ENCODE measurements at places on chromosomes 11 and 22. TPM values are rescaled to one million over a fixed set of nuclear protein-coding genes. Genes with fewer than 3 reads are reported as not detected.

DNA sequence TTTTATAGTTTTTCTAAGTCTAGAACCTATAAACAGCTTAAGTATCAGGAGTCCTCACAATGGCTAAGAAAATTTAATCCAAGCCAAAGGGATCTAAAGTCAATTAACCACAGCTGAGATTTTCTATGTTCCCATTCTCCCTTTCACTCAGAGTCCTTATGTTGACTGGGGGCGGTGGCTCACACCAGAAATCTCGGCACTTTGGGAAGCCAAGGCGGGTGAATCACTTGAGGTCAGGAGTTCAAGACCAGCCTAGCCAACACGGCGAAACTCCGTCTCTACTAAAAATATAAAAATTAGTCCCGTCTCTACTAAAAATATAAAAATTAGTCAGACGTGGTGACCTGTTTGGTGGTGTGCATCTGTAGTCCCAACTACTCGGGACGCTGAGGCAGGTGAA, 6.9 kb downstream of the RDX start:
- DNase-seq, result no peak

Gene CASP5
- total RNA-seq, result not detected

Gene SMTN
- total RNA-seq, result 198 TPM

- DNase-seq, result no peak
These were observed 33.0 kb upstream of the PLET1 start for GRCh38 chr11:112293614-112294013.

- DNase-seq, result no peak
These were observed 226.3 kb downstream of the DDX10 start for GRCh38 chr11:108891143-108891542.

DNA sequence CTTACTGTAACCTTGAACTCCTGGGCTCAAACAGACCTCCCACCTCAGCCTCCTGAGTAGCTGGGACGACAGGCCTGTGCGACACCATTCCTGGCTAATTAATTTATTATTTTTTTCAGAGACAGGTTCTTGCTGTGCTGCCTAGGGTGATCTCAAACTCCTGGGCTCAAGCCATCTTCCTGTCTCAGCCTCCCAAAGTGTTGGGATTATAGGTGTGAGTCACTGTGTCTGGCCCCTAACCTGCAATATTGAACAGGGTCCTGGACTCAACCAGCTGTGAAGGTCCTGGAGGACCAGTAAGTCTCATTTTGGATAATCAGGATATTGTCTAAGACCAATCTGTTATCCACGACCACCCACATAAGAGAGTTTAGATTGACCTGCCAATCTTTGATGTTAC, 15.2 kb downstream of the CCDC134 start:
- DNase-seq, result no peak

GRCh38 chr22:44639891-44640617, 62.0 kb upstream of the PRR5 start:
- DNase-seq, result no peak

- no peak for DNase-seq
These were observed 39.5 kb upstream of the BRSK2 start for GRCh38 chr11:1350086-1350725.

Gene RFPL3
- total RNA-seq, result 0.48 TPM

DNA sequence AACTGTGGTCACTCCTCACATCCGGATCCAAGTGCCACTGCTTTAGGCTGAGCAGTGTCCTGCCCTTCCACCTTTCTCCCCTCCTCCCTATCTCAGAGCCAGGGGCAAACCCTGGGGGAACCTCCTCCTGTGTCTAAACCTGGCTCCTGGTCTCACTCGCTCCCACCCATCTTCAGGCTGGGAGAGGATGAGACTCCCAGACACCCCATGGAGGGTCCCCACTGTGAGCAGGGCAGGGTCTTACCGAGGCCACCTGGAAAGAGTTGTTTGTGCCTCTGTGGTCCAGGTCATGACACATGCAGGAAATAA, 93.6 kb downstream of the PDE2A start:
- no peak for DNase-seq

Gene MB
- 1.7 TPM for total RNA-seq

DNA sequence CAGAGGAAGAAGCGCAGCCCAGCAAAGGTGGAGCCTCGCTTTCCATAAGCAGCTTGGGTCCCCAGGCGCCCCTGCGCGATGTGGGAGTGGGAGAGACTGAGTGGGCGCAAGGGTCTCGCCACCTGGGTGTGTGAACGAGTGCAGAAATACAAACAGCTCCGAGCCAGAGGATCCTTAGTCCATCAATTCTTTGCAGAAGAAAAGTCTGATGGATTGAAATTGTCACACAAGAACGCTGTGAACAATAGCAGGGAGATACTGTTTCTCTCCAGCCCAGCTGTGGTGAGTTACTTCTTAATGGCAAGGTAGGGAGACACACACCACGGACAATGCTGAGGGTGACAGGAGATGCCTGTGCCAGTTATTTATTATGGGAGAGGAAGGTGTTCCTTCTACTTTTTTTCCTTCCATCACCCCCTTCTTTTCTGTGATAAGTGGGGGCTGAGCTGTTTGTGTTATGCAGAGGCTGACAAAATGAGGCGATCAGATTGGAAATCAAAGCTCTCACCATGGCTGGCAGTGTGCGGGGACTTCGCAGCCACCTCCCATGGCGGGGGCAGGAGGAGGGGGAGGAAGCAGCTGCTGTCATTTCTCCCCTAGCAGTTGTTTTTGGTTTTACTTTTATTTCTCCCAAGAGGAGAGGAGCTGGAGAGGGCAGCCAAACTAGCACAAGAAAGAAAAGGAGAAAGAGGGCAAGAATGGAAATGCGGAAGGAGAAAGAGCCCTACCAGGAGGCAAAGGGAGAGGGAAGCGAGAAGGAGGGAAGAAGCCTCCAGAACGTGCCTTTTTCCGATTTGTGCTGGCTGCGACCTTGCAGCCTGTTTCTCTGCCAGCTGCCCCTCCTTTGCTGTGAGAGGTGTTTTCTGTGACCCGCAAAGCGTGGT, 755.8 kb downstream of the NTM start:
- peak; percentile 20 for DNase-seq

Gene SLC17A6
- total RNA-seq, result 7.0 TPM

GRCh38 chr11:86722006-86722405, 49.6 kb upstream of the ME3 start:
- DNase-seq, result no peak

DNA sequence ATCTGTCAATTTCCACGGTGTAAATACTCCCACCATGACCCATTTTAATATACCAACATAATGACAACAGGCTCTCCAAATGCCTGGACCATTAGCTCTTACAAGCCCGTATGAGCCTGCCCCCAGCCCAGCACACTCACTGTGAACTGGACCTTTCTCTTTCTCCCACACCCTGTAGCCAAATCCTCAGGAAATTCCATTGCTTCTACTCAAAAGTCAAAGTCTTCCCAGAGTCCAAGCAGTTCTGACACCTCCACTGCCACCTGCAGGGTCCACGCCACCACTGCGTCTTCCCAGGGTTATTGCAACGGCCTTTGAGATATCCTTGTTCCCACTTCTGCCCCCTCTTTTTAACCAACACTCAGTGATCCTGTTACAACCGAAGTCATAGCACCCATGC, 110.1 kb upstream of the ASPHD2 start:
- no peak for DNase-seq

- DNase-seq, result no peak
These were observed 113.1 kb upstream of the ARHGAP42 start for GRCh38 chr11:100573911-100574513.

DNA sequence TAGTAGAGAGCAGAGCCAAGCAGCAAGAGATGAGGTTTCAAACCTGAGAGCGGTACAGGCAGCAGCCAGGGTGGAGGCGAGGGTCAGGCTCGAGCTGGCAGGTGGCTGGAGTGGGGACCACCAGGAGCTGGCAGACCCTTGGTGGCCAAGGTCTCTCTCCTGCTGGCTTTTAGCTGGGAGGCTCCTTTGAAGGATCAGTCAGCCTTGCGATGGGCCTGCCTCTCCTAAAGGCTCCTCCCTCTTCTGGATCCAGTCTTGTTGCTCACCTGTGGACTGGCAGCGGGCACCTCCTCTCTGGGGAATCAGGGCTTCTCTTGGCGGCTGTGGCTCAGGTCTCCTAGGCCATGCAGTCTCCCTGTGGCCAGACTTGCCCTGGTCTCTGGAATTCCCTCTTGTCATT, 24.8 kb downstream of the TPST2 start:
- no peak for DNase-seq

Gene SHISAL1
- total RNA-seq, result 3.9 TPM

GRCh38 chr11:69745201-69745600, 29.9 kb downstream of the FGF4 start:
- DNase-seq, result no peak

Gene OR51B5
- total RNA-seq, result 17.1 TPM

Gene GRAMD1B
- total RNA-seq, result 8.9 TPM

Gene HBB
- 3,180 TPM for total RNA-seq

GRCh38 chr11:45144126-45145082, 2.0 kb upstream of the PRDM11 start:
- DNase-seq, result no peak

Gene TMEM225
- total RNA-seq, result 1.7 TPM

Gene PARVG
- total RNA-seq, result 7.5 TPM

Gene KRTAP5-2
- total RNA-seq, result not detected

- peak; percentile 54 for DNase-seq
These were observed 2.6 kb downstream of the AP1B1 start for GRCh38 chr22:29385748-29386147.

GRCh38 chr11:103147627-103148026, 38.4 kb downstream of the DYNC2H1 start:
- no peak for DNase-seq

DNA sequence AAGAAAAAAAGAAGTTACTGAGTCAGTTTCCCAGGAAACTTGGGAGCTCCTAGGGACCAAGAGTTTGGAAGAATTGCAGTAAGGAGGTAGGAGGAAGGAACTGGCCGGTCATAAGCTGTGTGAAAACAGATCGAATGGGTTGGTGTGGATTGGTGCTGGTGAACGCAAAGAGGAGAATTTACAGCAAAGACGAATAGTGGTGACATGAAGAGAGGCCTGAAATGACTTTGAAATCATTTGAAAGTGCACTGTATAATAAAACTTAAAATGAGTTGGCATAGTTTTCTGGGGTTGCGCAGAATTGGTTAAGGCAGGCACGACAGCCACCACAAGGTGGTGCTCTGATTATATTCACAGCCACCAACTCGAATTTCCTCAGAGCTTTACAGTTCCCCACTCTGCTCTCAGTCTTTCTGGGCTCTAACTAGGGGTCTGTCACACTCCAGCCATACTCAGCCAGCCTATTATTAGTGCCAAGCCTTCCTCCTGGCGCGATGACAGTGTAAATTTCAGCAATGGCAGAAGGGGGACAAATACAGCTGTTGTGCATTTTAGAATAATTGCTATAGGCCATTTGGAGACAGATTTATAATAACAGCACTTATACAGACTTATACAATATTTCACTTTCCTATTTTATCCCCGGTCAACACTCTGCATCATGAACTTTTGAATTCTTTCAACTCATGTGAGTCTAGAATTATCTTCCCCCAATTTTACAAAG, 8.3 kb upstream of the HTR3B start:
- peak; percentile 25 for DNase-seq

- no peak for DNase-seq
These were observed 414.5 kb upstream of the SYN3 start for GRCh38 chr22:33472462-33473344.

Gene IMMP1L
- total RNA-seq, result 67.9 TPM

DNA sequence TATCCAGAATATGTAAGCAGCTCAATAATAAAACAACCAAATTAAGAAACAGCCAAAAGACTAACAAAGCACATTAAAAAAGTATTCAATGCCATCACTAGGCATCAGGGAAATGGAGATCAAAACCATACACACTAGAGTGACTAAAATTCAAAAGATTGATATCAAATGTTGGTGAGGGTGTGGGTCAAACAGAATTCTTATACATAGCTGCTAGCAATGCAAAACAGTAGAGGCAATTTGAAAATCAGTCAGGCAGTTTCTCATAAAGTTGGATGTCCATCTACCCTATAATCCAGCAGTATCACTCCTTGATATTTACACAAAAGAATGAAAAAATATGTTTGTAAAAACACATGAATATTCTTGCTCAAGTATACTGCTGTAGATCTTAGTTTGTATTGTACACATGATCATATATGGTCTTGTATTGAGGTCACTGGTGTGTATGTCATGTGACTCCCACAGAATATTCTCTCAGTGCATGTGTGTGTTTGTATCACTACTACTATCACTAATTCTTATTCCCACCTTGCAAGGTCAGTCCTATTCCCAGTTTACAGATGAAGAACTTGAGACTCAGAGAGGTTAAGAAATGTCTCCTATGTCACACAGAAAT, 54.9 kb downstream of the SLC5A1 start:
- no peak for DNase-seq

GRCh38 chr11:19721176-19721575, 8.5 kb downstream of the NAV2 start:
- no peak for DNase-seq

- DNase-seq, result no peak
These were observed 1.8 kb downstream of the CELF1 start for GRCh38 chr11:47551086-47551485.

Gene TYR
- 1.4 TPM for total RNA-seq

Gene LRRC75B
- 17.3 TPM for total RNA-seq

DNA sequence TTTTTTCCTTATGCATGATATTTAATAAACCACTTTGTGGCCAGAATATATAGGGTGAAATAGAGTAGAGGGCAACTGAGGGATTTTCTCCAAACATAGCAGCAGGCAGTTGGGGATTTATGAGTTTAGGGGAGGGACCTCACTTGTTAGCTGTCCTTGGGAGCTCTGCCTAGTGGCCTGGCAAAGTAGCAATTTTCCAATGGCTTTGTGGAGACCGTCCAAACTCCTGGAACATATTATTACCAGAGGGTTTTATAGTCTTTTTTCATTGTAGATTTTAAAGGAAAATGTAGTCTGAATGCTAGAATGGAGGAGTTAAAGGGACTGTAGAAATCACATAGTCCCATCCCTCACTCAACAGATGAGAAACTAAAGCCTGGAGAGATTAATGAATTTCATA, 32.3 kb downstream of the AMOTL1 start:
- peak; percentile 80 for DNase-seq

- DNase-seq, result no peak
These were observed 1.2 kb downstream of the HIKESHI start for GRCh38 chr11:86303257-86303656.

GRCh38 chr22:39356464-39356863, 6.7 kb downstream of the SYNGR1 start:
- DNase-seq, result no peak

Gene TRIM51
- total RNA-seq, result not detected

- peak; percentile 76 for DNase-seq
These were observed 122.2 kb downstream of the APOL5 start for GRCh38 chr22:35839841-35840301.

GRCh38 chr11:121104312-121104762, 3.3 kb downstream of the TECTA start:
- no peak for DNase-seq

Gene PATE2
- total RNA-seq, result 12.5 TPM

Gene TRPM5
- not detected for total RNA-seq

Gene RFPL2
- total RNA-seq, result 0.72 TPM

- no peak for DNase-seq
These were observed 50.4 kb upstream of the KCNQ1OT1 start for GRCh38 chr11:2750101-2750681.

DNA sequence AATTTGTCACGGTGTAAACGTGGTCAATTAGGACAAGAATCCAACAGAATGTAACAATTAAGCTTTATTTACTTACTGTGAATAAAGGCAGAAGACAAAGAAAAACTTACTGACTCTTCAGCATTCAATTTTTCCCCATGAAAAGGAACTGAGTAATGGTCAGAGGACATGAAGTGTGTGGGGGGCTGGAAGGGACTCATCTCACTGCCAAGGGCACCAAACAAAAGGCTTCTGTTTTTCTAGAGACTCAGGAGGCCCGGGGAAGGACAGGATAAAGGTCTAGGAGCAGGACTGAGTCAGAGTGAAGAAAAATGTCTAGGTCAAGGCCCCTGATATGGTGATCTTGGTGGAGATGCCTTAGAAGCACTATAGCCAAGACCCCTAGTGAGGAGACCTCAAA, 564.2 kb upstream of the ANO5 start:
- DNase-seq, result no peak

- no peak for DNase-seq
These were observed 74.6 kb upstream of the KCNQ1OT1 start for GRCh38 chr11:2774173-2775082.
